Fibroblast of the aortic adventitia (primary cell): ENCODE measurements at places on chromosomes 12 and 14.
A peak's percentile ranks its signal among the peaks of the same experiment; 100 is the strongest.

GRCh38 chr12:3735432-3735831 is 17.5 kb downstream of the CRACR2A start:
- no peak for DNase-seq

- peak; percentile 70 for DNase-seq
These were observed 2.6 kb upstream of the TAMALIN start for GRCh38 chr12:52004042-52004648.

- no peak for DNase-seq
These were observed 392.3 kb downstream of the CCER1 start for GRCh38 chr12:90562671-90563070.

DNA sequence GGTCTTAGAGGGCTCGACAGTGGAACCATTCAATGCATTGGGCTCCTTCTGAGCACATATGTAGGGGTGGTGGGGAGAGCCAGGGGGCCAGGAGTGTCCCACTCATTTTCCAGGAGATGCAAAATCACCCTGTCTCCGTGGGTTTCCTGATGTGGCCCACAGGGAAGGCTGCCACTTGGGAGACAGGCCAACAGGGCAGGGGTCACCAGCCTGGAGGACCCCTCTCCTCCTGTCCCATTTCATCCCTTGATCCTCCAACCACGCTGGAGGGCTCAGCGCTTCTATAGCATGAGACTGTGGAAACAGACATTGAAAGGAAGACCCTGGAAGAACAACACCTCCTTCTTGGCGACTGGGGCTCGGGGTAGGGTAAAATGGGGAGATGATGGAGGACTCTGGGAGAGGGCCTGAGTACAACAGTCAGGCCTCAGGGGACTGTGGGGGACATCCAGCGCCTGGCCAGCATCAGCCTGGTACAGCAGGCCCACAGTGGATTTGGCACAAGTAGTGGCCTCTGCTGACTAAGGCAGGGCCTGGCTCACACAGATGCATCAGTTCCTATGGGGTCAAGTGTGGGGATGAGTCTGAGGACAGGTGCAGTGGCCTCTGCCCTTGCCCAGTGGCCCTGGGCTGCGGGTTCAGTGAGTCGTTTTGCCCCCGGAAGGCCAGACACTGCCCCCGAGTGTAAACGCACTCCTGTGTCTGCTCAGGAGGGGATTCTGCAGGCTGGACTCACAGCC is 68.0 kb downstream of the PRIMA1 start:
- no peak for DNase-seq

DNA sequence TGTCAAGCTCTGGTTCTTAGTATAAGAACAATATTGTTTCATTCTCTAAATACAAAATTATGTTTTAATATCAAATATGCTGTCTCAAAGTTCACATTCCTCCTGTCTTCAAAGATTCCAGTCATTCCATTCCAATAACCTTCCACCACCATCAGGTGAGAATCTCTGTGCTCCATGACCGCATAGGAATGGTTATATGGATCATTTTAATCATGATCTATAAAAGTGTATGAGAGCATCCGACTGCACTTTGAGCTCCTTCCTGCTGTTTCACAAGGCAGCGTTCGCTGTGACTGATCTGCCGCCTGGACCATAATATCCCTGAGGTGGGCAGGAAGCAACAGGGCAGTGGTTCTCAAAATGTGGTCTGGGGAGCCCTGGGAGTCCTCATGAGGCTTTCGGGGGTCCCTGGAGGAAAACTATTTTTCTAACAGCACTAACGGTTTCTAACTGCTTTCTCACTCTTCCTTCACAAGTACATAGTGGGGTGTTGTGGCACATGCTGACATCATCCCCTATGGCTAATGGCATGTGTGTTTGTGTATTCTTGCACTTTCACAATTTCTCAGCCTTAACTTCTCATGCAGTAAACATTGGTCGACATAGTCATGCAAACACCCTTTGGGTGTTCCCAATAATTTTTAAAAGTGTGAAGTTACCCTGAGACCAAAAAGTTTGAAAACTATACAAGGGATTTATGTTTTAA is 137.4 kb downstream of the ANO2 start:
- no peak for DNase-seq

DNA sequence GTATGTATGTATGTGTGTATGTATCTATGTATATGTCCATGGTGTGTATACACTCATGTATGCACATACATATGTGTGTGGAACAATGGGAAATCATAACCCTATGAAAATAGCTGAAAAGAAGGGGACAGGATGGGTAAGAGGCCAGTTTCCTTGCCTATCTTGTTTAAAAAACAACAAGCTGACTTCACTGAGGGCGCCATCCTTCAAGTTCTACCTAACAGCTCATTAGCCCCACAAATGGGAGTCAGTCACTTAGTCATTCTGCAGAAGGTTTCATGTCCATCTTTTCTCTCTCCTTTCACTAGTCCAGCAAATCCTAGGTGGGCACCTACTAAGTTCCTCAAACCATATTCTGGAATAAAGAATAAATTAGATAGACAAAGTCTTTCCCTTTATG is 14.7 kb downstream of the STON2 start:
- DNase-seq: no peak

DNA sequence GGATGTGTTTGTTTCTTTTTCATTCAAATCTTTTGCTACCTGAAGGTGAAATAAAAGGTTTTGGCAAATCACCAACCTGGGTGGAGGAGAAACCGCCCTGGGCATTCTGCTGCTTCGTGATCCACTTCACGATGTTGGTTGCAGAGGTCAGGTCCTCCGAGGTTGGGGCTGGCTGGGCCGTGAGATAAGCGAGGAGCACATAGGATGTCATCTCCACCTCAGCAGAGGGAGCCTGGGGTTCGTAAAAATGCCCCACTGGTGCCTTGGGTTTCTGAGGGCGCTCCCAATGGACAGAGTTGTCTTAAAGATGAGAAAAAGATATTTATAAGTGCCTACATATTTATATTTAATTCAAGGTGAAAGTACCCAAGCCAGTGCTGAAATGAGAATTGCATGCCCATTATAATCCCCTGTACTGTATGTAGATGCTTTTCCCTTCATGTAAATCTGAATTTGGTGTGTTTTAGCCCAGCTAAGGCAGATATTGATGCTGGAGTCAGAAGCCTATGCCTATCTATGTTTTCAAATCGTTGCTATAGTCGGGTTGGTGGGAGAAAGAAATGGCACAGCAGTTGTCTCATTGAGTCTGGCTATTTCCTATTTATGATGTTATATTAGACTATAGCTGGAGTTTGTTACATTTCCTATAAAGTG is 41.1 kb downstream of the A2M start:
- DNase-seq: no peak

GRCh38 chr14:42192738-42193653 is 586.3 kb downstream of the LRFN5 start:
- DNase-seq: peak; percentile 96

DNA sequence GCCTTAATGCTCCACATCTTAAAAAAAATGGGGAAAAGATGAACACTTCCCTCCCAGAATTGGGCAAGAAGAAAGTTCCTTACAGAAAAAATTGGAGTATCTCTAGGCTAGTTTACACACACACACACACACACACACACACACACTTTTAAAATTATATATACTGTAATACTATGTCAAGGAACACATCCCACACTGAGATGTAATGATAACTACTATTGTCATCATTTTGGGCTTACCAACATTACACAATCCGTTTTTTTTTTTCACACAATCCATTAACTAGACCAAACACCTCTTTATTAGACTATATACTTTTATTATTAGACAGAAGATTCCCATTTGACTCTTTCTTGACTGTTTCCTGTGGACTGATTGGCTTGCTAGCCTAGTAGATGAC is 2.5 kb downstream of the LTBR start:
- no peak for DNase-seq

GRCh38 chr12:132315951-132316350 is 13.4 kb downstream of the GALNT9 start:
- DNase-seq: no peak

GRCh38 chr12:58918469-58918844 is 1.8 kb downstream of the LRIG3 start:
- DNase-seq: peak; percentile 23

- DNase-seq: peak; percentile 5
These were observed 1.3 kb upstream of the OAS3 start for GRCh38 chr12:112936927-112937326.
